D721Med (cell line): ENCODE measurements at places on chromosomes 12 and 14.

GRCh38 chr14:42884100-42884499 is 1277.4 kb downstream of the LRFN5 start:
- DNase-seq: no peak

- DNase-seq: no peak
Observed at GRCh38 chr14:75344411-75344810, 65.8 kb downstream of the FOS start.

DNA sequence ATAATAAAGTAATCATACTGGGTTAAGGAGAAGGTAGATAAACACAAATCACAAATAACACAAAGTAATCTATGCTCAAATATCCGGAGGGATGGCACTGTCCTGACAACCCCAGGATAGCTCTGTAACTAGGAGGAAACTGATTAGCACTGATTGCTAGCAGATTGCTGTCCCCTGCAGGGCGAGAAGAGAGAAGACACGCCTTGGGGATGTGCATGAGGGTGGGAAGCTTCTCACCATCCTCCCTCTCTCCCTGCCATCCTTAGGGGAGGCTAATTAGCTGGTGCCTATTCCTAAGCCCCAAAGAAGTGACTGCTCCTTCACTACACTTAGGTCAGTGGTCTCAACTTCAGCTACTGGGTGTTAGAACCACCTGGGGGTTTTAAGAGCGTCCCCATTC is 27.0 kb upstream of the TMEM260 start:
- DNase-seq: no peak

DNA sequence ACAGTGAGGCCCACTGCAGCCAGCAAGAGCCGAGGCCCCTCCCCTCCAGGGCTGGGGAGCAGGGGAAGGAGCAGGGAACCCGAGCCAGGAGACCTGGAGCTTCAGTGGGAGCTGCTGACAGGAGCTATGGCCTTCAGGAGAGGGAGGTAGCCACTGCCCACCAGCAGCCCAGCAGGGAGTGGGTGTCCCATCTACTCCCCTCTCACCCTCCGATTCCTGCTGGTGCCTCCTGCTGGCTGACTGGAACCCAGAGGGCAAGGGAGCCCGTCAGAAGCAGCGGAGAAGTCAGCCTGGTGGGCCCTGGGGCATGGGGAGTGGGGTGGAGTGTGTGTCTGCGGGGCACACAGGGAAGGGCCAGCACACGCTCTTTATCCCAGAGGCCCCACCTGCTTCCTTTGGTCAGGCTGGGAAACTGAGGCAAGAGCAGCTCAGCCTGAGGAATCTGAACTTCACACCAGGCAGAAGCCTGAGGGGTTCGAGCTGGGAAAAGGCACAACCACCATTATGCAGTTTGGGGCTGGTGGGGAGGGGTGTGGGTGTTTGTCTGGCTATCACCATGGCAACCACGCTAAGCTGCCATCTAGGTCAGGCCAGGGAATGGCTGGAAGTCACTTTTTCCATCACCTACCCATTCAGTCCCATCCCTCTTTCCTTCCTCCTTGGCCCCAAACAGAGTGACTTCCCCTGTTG is 36.8 kb upstream of the PLEKHG6 start:
- no peak for DNase-seq

GRCh38 chr14:52131640-52132320 is 62.9 kb upstream of the NID2 start:
- DNase-seq: peak; percentile 28

GRCh38 chr12:124563401-124563800 is 4.0 kb downstream of the NCOR2 start:
- DNase-seq: no peak

GRCh38 chr12:69688471-69689427 is 10.4 kb downstream of the BEST3 start:
- no peak for DNase-seq

- DNase-seq: no peak
Observed at GRCh38 chr12:64673490-64674169, 63.3 kb downstream of the RASSF3 start.

- DNase-seq: no peak
Observed at GRCh38 chr14:38992067-38992844, 110.8 kb downstream of the SEC23A start.

DNA sequence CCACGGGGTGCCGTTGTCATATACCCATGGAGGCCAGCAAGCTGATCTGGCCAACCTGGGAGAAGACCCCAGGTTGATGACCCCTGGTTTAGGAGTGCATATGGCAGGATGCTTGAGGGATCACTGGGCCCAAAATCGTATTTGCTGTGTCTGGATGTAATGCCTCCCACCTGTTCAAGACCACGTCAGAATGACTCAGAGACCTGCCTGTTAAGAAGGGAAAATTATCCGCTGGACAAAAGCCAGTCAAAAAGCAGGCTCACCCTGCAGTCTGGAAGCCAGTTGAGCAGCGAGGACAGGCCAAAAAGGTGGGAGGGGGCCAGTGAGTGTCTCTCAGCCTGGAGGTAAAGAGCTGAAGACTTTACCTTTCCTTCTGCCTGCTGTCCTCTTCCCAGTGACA is 449.2 kb downstream of the DPF3 start:
- DNase-seq: no peak

- DNase-seq: no peak
Observed at GRCh38 chr14:75915045-75915444, 66.8 kb downstream of the TGFB3 start.

GRCh38 chr12:45348311-45348710 is 132.4 kb downstream of the ANO6 start:
- DNase-seq: no peak

DNA sequence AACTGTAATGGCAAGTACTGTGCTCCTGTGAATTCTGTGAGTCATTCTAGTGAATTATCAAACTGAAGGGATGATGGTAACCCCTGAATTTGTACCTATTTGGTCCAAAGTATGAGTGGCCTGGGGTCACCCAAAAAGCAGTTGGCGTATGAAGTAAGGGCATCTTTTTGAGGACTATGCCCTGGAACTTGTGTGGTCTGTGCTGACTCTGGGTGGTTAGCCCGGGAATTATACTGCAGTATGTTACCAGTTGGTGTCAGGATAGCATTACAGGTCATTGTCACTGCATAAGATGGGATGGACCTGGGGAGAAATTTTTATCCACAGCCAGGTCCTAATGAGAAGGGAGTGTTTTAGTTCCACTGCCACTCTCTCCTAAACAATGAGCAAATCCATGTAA is 174.7 kb downstream of the SSPN start:
- DNase-seq: no peak

DNA sequence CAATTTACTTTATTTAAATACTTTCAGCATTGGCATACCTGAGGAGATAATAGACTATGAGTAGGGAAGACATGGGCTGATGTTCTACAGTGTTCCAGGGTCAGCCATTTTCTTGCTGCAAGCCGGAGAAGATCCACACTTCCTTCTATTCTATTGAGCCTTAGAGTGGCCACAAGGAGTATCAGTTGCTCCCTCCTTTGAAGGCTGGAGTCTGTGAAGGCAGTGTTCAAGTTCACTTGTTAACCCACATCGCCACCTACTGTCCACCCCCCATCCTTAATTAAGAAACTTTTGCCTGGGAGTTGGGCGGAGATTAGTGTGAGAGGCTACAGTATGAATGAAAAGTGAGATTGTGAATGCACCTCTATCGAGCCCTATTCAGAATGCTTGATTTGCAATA is 666.6 kb downstream of the NRXN3 start:
- peak; percentile 22 for DNase-seq

DNA sequence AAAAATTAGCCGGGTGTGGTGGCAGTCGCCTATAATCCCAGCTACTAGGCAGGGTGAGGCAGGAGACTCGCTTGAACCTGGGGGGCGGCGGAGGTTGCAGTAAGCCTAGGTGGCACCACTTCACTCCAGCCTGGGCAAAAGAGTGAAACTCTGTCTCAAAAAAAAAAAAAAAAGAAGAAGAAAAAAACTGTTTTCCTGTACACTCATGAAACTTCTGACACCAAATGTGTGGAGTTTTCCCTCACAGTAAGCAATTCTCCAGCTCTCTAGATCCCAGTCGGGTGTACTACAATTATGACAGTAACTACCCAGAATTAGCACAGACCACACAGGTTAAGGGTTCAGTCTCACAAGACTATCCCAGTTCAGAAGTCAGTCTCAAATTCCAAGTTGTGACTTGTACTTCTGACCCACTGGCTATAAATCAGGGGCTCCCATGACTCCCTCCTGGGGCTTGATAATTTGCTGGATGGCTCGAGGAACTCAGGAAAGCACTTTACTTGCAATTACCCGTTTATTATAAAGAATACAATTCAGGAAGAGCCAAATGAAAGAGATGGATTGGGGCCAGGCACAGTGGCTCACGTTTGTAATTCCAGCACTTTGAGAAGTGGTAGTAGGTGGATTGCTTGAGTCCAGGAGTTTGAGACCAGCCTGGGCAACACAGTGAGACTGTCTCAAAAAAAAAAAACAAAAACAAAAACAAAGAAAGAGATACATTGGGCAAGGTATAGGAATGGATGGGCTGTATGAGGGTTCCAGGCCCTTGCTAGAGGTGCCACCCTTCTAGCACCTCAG is 12.4 kb upstream of the ARF6 start:
- DNase-seq: no peak

- no peak for DNase-seq
Observed at GRCh38 chr12:32811686-32812392, 56.1 kb upstream of the YARS2 start.

GRCh38 chr12:122743895-122744525 is 8.6 kb upstream of the DENR start:
- no peak for DNase-seq

DNA sequence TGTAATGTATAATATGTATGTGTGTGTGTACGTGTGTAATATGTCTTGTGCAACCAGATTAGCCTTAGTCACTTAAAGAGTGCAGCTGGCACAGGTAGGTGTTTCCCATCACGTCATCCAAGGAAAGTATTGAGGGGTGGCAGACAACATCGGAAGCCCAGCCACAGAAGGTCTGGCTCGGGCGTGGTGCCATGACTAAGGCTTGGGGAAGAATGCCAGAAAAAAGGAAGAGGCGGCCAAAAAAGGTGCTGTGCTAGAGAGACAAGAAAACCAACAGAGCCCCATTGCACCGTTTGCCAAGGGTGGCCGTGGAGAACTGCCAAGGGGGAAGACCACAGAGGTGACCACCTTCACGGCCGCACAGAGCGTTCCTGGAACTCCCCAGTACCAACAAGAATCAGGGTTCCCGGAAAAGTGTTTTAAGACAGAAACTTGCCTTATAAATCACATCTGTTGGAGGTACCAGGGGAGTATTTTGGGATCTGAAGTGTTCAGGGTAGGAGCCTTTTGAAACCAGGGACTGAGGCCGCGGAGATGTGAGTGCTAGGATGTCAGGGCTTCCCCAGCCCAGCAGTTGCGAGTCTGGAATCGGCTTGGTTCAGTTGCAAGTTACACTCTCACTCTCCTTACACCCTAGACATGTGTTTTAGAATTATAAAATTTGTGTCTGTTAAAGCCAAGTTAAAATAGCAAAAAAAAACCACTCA is 131.2 kb upstream of the DYRK2 start:
- no peak for DNase-seq

DNA sequence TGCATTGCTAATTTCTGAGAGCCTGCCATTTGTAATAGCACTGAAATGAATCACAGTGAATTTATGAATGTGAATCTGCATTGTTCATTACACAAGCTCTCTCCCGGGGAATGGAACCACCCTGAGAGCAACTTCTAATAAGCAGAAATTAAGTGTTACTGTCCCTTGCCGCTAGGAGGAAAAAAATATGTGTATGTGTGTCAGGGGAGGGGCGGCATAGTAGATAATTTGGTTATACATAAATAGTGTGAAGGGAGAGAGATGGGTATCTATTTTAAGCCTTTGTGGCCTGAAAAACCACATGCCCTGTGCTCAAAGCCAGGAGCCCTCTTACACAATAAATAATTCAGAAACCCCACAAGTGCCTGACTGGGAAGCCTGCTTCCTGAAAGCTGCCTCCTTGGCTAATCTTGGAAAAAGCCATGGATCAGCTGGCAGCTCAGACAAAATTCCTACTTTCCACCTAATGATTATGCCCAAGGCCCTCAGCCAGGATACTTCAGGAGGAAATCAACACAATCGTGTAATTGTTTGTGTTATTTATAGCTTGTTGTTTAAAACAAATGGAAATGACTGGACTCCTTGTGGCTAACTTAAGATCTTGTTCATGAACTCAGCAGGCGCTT is 366.2 kb upstream of the KITLG start:
- DNase-seq: no peak

GRCh38 chr12:125983784-125984500 is 918.7 kb downstream of the AACS start:
- no peak for DNase-seq

DNA sequence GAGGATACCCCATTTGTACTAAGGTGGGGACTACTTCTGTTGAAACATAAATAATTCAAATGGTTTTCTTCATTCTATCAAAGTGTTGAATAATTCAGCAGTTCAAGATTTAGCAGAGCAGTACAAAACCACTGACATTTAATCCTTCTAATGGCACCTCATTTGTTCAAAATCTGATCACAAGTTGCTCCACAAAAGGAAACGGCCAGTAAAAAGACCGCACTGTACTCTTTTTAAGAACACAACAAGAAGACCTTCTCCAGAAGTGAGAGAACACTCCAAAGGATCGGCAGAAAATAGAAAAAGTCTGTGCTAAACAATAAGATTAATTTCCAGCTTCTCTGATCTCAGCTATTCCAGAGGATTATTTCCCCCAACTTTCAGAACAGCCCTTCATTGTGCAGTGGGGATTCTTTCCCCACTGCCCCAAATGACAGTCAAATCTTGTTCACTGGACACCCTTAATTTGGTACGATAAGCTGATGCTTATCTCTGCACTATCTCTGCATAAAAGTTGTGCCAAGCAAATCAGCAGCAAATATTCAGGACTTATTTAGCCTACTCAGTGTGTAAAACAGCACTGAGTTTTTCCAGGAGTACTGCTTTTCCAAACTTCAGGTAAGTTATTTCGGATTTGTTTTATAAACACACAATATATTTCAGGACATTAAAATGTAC is 5.2 kb downstream of the MPHOSPH9 start:
- no peak for DNase-seq

GRCh38 chr14:81313775-81314429 is 86.2 kb downstream of the STON2 start:
- DNase-seq: no peak

DNA sequence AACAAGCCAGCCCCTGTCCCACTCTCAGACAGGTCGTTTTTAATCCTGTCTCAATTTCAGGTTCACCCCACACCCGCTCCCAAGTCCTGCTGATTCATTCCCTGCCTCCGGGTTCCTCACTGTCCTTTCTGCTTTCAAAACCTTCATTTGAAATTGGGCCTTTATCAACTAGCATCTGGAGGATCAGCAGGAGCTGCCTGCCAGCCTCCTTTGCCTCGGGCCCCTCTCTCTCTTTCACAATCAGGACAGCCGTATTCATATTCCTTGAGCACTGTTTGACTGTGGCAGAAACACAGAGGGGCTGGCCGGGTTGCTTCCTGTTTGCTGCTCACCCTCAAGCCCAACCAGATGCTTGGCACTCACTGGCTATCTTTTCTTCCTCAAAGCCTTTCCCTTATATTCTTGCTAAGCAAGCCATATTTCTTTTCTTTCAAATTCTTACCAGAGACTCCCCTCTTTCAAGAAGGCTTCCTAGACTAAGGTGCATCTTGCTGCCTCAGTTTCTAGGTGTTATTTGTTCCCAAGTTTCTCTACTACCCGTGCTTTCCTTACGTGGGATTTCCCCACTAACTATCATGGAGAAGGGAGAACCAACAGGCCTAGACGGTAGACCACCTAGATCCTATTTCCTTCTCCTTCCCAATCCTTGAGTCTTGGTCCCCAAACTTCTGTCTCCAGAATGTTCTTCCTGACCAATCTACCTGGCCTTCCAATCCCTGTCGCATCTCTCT is 3.0 kb downstream of the GALNT6 start:
- no peak for DNase-seq
